NCI-H1048 (cell line): ENCODE measurements at places on chromosomes 5 and 9.

- DNase-seq = no peak
These were observed 44.2 kb downstream of the NIPSNAP3B start for GRCh38 chr9:104808035-104808614.

DNA sequence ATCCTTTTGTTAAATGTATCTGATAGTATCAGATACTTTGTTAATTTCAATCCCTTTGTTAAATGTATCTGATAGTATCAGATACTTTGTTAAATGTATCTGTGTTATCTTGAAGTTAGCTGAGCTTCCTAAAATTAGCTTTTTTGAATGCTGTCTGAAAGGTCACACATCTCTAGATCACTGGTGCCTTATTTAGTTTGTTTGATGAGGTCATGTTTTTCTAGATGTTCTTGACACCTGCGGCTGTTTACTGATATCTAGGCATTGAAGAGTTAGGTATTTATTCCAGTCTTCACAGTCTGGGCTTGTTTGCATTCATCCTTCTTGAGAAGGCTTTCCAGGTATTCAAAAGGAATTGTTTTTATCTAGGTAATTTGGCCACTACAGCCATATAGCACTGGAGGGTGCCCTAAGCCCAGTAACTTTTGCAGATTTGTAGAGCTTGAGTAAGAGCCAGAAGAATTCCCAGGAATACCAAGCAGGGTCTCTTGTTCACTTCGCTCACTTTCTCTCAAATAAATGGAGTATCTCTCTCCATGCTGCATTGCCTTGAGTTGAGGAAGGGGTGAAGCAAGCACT is 435.4 kb upstream of the GRAMD2B start:
- no peak for DNase-seq

DNA sequence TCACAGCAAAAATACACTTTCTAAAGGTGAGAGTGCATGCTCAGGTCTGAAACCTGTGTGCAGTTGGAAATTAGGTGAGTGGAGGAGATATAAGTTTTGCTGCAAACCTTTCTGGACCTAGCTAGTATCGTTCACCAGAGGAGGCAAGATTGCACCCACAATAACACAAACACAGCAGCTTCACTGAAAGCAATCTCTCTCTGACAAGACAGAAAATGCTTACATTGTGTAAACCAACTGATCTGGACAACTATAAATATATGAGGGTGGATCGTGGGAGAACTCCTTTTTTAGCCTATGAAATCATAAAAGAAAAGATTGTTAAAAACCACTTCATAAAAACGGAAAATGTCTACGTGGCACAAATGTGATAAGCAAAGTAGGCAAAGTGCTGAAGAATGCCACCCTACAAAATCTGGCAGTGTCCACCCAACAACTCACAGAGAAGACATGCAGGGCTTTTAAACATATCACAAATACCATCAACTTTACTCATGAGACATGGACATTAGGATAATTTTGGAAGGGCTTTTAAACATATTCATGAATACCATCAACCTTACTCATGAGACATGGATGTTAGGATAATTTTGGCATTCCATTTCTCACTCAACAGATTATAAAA is 134.3 kb downstream of the CDH18 start:
- no peak for DNase-seq

DNA sequence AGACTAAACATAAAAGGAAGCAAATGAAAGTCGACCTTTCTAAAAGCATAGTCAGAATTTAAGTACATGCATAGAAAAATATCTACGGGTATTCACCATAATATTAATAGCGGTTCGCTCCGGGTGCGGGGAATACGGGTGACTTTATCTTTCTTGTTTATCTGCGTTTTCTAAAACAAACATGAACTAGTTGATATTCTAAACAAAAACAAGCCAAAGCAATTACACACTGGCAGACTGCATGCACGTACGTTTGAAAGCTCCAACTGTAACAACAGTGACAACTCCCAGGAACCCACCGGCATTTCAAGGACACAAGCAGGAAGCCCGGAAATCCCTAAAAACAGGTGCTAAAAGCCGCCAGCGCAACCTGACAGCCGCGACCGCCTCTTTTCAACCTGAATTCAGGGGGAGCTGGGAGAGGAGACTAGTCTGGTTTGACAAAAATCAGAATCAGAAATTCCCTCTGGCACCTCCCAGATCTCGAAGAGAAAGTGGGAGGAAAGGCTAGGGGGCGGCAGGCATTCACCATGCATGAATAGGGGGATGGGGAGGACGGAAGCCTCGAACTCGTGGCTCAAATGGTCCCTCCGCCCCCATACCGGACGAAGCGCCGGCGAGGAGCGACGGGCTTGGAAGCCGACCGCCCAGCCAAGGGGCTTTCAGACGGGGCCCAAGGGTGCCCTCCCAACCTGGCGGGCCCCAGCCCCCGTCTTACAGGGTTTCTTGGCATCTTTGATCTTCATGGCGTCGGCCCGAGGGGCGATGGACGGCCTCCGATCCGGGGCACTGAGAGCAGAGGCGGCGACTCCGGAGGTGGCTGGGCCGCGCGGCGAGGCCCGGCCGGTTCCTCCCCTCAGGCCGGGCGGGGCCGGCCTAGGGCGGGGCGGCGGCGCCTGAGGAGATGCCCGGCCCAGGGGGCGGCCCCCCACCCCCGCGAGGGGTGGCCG is at the start of gene PANK3:
TSS of gene PANK3 (minus strand) at position 831 of the 950 bp plus-strand sequence. CDS start at position 746, 85 bp downstream.
- no peak for DNase-seq

GRCh38 chr5:6353602-6354302 is 24.6 kb downstream of the MED10 start:
- DNase-seq = no peak

GRCh38 chr5:65009207-65009606 is 240.5 kb downstream of the CWC27 start:
- DNase-seq = no peak

GRCh38 chr9:34085581-34086500 is 37.2 kb upstream of the UBAP2 start:
- no peak for DNase-seq

- DNase-seq = no peak
These were observed 60.4 kb upstream of the TMED7 start for GRCh38 chr5:115686051-115686737.

DNA sequence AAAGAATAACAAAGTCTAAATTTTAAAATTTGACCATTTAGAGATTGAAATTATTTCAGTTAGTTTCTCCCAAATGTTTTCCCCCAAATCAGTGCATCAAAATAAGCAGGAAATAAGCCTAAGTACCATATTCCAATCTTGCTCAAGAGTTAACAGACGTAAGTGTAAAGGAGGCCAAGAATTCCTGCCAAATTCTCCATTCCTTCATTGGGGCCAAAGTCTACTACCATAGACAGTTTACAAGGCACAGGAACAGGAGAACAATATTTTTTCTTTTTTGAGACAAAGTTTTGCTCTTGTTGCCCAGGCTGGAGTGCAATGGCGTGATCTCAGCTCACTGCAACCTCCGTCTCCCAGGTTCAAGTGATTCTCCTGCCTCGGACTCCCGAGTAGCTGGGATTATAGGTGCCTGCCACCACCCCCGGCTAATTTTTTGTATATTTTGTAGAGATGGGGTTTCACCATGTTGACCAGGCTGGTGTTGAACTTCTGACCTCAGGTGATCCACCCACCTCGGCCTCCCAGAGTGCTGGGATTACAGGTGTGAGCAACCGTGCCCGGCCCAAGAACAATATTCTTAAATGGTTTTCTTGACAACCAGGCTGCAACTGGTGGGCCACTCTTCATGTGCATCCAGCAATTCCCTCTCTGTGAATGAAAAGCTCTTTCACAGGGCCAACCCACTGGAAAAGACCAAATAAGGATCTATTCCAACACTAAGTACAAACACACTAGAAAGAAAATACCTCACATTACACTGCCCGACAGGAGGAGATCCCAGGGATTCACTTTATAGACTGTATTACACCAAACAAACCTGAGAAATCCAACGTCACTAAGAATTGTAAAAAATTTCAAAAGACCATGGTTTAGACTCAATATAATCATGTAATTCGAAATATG is 127.7 kb downstream of the MAPKAP1 start:
- DNase-seq = no peak

- no peak for DNase-seq
These were observed 135.4 kb upstream of the RGMB start for GRCh38 chr5:98638111-98638510.

DNA sequence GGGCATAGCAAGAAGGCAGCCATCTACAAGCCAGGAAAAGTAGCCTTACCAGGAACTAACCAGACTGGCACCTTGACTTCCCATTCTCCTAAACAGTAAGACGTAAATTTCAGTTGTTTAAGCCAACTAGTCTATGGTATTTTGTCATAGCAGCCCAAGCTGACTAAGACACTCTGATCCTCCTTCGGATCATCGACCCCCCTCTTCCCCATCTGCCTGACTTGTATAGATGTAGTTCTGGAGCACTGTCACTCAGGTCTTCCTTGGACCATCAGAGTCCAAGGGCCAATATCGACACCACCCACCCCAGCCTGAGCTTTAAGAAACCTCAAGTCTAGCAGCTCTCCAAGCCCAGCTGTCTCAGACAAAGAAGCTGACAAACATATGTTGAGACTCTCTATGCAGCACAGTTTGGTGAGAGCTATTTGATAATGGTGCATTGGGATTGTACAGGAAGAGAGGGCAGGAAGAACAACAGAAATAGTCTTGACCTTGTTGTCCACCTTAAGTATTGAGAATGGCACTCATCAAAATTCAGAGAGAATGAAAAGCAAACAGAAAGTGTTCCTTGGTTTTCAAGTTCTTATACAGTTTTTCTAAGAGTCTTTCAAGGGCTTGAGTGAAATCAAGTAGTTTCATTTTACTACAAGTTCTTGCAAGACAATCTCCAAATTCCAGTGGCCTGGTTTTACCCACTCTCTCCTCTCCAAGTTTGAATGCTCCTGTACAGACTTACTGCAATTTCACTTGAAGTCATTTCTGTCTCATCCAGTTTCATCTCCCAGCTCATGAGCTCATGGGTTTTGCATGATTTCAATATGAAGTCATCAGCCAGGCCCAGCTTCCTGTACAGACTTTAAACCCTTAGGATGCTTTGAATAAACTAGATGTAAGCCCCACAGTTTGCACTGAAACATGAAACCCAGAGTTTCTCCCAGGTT is 122.3 kb upstream of the RAI14 start:
- DNase-seq = no peak

- DNase-seq = no peak
These were observed 142.7 kb downstream of the CACNA1B start for GRCh38 chr9:138020120-138020794.

DNA sequence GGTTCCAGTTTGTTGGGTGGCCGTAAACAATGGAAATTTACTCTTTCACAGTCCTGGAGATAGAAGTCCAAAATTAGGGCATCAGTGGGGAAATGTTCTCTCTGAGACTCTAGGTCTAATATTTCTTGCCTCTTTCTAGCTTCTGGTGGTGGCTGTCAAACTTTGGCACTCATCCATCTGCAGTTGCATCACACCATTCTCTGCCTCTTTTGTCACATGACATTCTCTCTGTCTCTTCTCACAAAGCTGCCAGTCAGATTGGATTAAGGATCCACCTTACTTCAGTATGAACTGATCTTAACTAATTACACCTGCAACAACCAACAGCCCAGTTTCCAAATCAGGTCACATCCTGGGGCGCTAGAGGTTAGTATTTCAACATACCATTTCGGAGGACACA is 222.9 kb upstream of the FTMT start:
- peak; percentile 17 for DNase-seq

- no peak for DNase-seq
These were observed 1717.2 kb upstream of the C9orf72 start for GRCh38 chr9:29290516-29290915.

DNA sequence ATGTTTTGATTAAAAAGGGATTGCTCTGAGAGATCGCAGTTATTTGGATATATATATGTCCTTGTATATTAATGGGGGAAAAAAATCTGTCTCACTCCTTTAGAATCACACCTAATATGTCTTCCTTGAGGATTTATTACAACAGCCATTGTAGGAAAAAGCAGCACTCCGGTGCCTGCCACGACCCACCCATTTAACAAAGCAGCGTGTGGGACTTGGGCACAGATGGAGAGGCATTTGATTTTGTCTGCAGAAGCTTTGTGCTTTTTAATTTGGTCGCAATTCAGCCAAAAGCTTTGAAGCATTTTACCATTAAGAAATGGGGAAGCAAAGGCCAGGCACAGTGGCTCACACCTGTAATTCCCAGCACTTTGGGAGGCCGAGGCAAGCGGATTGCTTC is 159.2 kb downstream of the SMARCA2 start:
- DNase-seq = no peak

DNA sequence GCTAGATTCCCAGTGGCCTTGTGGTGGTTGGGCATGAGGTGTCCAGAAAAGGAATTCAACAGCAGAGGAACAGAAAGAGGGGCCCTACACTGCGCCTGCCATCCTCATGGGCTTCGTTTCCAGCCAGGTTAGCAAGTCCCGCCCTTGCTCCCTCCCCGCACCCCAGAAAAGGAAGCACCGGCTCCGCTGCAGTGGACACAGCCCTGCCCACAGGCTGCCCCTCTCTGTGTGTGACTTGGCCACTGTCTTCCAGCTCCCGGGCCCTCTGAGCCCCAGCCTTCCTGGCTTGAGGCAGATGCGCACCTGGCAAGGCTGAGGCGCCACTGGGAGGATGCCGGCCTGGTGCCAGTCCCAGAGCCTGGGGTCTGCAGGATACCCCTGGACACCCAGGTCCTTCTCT is 305.0 kb upstream of the IRX4 start:
- DNase-seq = no peak

DNA sequence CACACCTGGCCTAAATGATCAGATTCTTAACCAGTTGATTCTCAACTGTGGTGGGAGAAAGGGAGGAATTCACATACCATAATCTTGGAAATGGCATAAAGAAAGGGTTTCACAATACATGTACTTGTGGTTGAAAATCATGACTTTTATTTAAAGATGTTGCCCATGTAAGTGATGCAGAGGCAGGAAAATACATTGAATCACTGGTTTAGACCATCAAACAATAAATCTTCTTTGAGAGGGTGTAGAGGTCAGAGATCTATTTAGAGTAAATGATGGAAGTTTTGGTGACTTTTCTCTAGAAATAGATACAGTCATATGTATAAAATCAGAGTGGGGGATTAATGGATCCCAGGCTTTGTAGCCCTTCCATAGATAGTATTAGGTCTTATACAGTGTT is 15.4 kb downstream of the NDUFS4 start:
- DNase-seq = no peak

DNA sequence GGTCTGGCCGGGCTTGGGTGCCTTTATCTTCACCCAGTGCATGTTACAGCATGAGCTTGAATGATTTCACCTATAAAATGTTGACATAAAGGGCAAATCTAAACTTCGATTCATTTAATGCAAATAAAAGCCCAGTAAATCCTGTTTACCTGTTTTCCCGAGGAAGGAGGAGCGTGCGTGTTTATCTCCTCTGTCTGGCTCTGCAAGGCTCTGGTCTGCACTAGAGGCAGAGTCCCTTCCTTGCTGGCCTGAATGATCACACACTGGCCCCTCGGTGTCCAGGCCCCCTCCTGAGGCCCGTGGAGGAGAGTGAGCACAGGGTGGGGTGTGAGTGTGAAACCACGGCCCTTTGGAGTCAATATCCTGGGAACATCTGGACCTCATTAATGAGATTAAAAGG is 125.1 kb upstream of the LHFPL2 start:
- no peak for DNase-seq

GRCh38 chr9:13845460-13845859 is 468.5 kb downstream of the NFIB start:
- no peak for DNase-seq

- no peak for DNase-seq
These were observed 99.5 kb downstream of the FBXW11 start for GRCh38 chr5:171906703-171907590.
